ENCODE measurements at places on chromosomes 6 and 20. TPM values are rescaled to one million over a fixed set of nuclear protein-coding genes. Genes with fewer than 3 reads are reported as not detected.

DNA sequence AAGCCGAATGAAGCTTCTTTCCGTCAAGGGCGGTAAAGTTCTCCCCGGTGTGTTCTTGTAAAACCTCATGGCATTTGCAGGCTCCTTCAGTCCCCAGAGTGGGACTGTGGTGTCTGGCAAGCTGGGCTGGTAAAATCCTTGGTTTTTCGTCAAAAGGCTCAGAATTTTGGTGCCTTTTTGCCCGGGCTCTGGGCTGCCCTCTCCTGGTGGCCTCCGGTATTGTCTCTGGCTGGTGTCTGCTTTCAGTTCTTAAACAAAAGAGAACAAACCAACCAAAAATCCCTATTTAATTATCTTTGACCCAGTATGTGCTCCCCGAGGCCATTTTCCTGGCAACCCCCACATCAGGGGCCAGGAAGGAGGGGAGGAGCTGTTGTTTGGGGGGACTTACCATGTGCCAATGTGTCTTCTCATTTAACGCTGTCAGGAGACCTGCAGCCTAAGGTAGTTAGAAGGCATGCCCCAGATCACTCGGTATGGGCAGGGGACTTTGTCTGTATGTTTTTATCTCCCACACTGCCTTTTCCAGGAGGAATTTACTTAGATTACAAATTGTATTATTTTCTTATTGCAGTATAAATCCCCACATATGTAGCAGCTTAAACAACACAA, 11.1 kb downstream of the CDH4 start:
- no peak for DNase-seq

GRCh38 chr20:4810426-4811019, 88.8 kb downstream of the PRND start:
- DNase-seq: no peak

- DNase-seq: no peak
Observed at GRCh38 chr6:77332915-77333623, 130.2 kb downstream of the HTR1B start.

DNA sequence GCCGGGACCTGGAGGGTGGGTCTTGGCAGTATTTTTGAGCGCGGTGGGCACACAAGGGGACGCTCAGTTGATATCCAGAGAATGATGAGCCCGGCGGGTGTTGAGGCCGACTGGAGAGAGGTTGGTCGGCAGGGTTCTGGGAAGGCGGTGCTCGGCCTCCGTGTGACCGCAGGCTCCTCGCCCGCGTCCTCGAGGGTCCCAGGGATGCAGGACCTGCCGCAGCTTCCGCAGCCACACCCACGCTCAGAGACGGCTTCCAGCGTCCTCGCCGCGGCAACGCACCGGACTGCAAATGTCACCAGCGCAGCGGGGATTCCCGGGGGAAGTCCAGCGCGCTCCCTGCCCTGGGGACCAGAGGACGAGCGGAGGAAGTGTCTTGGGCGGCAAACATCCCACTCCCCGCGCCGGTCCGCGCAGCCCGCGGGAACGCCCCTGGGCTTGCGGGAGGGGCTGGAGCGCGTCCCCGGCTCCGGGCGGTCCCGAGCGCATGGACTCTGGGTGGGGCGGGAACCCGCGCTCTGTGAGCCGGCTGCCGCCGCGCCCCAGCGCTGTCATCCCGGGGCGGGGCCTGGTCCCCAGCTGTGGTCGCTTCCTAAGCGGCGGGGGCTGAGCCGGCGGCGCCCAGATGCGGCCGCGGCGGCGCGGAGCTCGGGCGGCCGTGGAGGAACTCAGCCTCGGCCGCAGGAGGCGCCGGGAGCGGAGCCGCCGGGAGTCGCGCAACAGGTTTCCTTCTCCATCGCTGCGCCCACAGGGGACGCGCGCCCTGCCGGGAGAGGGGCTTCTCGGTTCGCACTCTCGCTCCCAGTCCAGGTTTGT, at the start of gene STX11:
TSS of gene STX11 (plus strand) at position 624 of the 816 bp plus-strand sequence. CDS start 36,111 bp downstream, outside the sequence.
- peak; percentile 78 for DNase-seq

GRCh38 chr20:35559042-35559693, 17.3 kb downstream of the ERGIC3 start:
- no peak for DNase-seq

DNA sequence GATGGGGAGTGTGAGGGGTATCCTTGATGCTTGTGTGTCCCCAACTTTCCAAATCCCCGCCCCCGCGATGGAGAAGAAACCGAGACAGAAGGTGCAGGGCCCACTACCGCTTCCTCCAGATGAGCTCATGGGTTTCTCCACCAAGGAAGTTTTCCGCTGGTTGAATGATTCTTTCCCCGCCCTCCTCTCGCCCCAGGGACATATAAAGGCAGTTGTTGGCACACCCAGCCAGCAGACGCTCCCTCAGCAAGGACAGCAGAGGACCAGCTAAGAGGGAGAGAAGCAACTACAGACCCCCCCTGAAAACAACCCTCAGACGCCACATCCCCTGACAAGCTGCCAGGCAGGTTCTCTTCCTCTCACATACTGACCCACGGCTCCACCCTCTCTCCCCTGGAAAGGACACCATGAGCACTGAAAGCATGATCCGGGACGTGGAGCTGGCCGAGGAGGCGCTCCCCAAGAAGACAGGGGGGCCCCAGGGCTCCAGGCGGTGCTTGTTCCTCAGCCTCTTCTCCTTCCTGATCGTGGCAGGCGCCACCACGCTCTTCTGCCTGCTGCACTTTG, at the start of gene TNF:
TSS of gene TNF (plus strand) at position 231 of the 567 bp plus-strand sequence. CDS start at position 408, 177 bp downstream.
- peak; percentile 86 for DNase-seq

- DNase-seq: no peak
Observed at GRCh38 chr6:103062136-103062535, 1668.6 kb downstream of the GRIK2 start.

DNA sequence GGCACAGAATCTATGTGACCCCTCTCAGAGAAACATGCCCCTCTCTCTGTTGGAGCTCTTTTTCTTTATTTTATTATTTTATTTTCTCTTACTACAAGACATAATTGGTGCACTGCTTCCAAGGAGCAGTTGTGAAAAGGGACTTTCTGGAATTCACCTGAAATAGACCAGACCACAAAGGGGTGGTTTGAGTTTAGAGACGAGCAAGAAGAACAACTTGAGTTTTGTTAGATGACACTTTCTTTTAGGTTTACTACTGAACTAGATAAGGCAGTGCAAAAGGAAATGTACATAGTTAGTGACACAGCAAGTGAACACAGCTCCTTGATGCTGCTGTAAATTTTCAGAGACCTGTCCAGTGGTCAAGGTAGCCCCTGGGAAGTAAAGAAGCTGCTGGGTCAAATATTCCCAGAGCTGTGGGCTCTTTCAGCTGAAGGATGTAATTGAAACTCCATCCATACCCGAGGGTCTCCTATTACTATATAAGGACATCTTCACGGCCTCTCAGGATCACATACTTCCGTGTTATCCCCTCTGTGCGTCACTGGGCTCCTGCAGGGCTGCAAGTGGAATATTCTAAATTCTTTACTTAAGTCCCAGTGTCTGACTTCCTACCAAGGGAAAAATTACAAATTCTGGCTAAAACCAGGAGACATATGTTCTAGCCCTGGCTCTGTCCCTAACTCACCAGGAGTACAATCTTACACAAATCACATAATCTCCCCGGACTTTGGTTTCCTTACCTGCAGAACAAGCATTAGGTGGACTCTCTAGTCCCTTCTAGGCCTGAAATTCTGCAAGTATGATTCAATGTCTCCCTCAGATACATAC, 69.1 kb upstream of the ADTRP start:
- no peak for DNase-seq

- DNase-seq: no peak
Observed at GRCh38 chr6:104887350-104887749, 27.6 kb upstream of the HACE1 start.

DNA sequence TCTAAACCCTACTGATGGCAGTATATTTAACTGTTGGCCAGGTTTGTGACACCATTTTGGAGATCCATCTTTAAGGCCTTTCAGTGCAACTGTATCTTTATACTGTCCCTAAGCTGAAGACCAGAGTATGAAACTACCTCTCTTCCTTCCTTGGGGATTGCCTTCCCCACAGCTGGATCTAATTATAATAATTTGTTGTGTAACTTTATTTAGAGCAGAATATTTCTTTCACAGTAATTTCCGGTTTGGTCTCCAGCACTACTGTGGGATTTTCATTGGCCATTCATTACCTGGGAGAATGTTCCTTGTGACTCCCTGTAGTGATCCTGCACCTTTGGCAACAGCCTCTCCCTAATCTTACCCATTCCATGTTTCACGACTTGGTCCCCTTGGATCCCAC, 75.2 kb downstream of the AKAP7 start:
- no peak for DNase-seq

DNA sequence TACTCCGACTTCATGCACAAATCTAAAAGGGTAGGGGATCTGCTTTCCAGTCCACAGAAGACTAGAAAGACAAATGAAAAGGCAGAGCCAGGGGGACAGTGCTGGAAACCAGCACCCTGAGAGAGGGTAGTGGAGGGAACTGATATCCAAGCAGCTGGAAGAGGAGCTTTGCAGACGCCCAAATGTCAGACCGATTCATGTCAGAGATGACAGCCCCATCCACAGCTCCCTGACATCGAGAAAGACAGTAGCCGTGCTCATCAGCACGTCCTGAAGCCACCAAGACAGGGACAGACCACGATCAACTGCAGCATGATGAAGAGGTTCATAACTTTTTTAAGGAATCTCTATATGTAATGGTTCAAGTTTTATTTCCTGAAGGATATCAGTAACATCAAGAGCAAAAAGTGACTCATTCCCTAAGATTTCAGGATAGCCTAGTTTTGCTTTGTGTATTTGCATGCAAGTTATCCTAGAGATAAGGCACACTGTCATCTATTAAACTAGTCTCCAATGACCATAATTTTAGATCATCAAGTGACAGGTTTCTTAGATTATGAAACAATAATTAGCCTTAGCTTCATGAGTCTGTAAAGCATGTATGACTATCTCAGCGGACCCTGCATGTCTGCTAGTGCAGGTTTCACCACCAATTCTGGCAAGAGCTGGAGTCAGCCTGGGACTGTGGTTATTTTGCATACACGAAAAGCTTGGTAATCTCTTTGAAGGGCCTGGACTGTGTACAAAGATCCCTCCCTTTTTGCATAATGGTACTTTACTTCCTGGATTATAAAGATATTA, 43.0 kb downstream of the PRDM1 start:
- no peak for DNase-seq

DNA sequence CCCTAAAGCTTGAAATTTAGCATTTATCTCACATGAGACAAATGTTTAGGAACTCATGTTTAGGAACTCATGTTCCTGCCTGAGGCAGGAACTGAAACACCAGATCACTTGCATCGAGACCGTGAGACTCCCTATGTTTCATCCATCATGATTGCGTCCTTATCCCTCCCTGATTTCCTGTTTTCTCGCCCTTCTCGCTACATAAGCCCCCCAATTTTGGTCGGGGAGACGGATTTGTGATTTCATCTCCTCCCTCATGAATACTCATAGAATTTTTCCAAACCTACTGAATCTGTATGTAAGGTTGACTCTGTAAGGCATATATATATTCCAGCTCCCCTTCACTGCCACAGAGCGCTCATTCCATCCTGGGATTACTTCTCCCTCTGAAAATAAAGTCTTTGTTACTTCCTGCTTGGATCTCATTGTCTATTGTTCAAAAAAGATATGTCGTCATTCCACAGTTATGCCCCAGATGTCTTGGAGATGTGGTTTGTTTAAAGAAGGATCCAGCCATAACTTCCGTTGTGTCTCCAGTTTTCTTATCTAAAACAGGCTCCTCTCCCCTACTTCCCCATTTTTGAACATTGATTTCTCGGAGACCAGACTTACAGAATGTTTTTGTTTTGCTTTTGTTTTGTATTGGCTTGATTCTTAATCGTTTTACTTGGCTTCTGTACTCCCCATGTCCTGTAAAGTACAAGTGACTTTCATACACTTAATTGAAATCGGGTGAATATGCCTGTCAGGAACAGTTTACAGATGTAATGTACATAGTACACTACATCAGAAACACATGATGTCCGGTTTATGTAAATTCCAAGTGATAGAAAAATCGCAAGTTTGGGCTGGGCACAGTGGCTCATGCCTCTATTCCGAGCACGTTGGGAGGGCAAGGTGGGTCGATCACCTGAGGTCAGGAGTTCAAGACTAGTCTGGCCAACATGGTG, 118.7 kb downstream of the HFE start:
- no peak for DNase-seq

GRCh38 chr20:4550740-4551139, 171.0 kb upstream of the PRND start:
- no peak for DNase-seq

DNA sequence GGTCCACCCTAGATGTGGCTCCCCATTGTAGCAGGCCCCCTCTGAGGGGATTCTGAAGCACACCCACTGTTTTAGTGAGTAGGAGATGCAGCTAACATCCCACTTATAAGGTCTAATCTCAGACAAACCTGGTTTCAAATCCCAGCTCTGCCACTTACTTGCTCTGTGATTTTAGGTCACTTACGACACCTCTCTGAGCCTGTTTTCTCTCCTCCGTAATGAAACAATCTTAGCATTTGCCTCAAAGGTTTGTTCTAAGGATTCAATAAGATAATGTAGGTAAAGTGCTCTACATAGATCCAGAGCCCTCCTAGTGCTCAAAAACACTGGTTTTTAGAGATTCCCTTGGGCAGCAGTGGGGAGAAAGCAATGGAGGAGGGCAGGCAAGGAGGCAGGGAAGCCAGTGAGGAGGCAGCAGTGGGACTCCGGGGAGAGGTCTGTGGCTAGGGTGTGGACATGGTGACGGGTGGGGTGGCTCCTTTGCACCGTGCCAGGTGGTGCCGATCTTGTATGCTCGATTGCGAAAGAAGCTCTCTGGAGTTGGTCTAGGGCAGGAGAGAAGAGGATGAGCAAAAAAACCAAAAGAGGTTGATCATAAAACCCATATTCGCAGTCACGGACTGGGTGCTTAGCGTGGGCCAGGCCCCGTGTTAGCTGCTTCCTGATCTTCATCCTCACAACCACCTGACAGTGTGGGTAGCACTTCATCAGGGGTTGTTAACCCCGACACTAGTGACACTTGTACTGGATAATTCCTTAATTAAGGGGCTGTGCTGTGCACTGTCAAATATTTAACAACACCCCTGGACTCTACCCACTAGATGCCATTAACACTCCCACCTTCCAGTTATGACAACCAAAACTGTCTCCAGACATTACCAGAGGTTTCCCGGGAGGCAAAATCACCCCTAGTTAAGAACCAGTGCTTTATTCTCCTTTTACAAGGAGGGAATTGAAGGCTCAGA, 16.8 kb upstream of the PTGIS start:
- DNase-seq: no peak

The PSMG4 gene
- total RNA-seq: 26.4 TPM

The GUCA1A gene
- total RNA-seq: not detected

The HLA-DRA gene
- total RNA-seq: 119 TPM

The RPP40 gene
- total RNA-seq: 8.6 TPM

The ZBTB12 gene
- 0.83 TPM for total RNA-seq
